ENCODE measurements at places on chromosomes 4 and X.

DNA sequence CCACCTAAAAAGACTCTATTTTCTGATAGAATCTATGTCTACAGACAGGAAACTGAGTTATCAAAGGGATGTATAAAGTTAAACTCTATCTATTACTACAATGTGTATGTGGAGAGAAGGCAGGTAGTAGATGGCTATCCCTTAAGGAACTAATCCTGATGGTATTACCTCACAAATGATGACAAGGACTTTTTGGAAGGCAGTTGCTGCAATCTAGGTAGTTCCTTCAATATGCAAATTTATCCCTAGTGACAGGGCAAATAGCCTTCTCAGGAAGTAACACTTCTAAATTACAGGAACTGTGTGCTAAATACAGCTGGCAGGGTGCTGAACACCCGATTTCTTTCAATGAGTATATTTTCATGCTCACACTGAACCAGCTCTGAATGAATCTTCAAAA, 177.4 kb downstream of the COL25A1 start:
- no peaks in the 10 kb centered on the region for H3K27me3 ChIP-seq
- H3K4me1 ChIP-seq = no peaks in the 10 kb centered on the region
- no peak overlapping the region for H3K4me3 ChIP-seq

GRCh38 chr4:85548116-85548515, 73.2 kb downstream of the ARHGAP24 start:
- H3K4me1 ChIP-seq = peaks cover 8% of the 10 kb centered on the region
- no peak overlapping the region for H3K27ac ChIP-seq
- no peak overlapping the region for H3K4me3 ChIP-seq

DNA sequence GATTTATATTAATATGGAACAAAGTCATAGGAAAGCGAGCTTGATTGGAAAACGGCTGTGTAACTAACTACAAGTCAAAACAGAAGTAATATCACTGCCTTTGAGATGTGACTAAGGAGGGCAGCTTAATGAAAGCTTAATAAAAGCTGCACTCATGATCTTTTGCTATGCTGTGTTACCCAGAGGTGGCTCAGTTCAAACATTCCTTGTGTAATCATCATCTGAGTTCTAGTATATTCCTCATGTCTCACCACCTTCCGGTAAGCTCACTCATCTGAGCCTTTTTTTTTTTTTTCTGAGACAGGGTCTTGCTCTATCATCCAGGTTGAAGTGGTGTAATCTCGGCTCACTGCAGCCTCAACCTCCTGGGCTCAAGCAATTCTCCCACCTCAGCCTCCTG, 5.0 kb downstream of the GRPEL1 start:
- H3K27me3 ChIP-seq = no peaks in the 10 kb centered on the region
- H3K36me3 ChIP-seq = peaks cover 44% of the 10 kb centered on the region

DNA sequence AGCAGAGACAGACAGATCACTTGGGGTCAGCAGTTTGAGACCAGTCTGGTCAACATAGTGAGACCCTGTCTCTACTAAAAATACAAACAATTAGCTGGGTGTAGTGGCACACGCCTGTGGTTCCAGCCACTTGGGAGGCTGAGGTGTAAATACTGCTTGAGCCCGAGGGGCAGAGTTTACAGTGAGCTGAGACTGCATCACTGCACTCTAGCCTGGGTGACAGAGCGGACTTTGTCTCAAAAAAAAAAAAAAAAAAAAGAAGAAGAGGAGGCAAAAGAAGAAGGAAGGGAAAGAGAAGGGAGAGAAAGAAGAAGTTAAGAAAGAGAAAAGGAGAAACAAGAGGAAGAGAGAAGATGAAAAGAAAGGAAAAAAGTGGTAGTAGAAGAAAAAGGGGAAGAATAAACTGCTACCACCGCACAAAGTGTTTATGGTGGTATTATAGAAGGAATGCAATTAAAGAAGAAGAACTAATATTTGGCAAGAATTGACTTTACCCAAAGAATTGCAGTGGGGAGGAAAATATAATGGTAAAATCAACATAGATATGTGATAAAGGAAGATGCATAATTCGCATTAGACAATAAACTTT, 19.6 kb upstream of the NSUN7 start:
- no peak overlapping the region for H3K27ac ChIP-seq
- H3K4me1 ChIP-seq = no peaks in the 10 kb centered on the region
- no peaks in the 10 kb centered on the region for H3K36me3 ChIP-seq
- H3K27me3 ChIP-seq = no peaks in the 10 kb centered on the region
- no peak overlapping the region for H3K4me3 ChIP-seq

DNA sequence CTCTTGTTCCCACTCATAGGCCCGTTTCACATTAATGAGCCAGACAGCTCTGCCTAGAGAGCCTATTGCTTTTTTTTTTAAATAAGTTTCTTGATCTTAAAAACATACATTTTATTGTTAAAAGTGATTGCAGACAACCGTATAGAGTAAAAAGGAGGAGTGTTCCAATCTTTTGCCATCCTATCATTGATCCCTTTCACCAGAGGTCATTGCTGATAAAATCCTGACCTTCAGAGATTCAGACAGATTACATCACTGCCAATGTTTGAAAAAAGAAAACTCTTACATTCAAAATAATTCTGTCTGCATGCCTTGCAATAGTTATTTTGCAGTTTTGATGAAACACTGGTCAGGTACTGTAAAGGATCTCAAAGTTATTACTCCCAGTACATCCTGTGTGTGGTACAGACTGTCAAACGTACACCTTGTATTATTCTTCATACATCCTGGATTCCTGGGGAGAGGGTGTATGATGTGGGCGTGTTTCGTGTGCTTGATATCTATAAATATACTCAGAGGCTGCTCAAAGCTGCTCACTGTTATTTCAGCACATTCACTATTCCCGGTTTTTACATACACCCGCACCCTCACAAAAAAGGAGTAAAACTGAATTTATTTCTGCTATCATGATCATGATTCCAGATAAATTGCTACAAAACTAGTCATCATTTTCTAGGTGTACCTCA, 15.4 kb upstream of the KLHL2 start:
- no peaks in the 10 kb centered on the region for H3K36me3 ChIP-seq
- no peaks in the 10 kb centered on the region for H3K27me3 ChIP-seq
- H3K27ac ChIP-seq = no peak overlapping the region
- no peaks in the 10 kb centered on the region for H3K4me1 ChIP-seq

DNA sequence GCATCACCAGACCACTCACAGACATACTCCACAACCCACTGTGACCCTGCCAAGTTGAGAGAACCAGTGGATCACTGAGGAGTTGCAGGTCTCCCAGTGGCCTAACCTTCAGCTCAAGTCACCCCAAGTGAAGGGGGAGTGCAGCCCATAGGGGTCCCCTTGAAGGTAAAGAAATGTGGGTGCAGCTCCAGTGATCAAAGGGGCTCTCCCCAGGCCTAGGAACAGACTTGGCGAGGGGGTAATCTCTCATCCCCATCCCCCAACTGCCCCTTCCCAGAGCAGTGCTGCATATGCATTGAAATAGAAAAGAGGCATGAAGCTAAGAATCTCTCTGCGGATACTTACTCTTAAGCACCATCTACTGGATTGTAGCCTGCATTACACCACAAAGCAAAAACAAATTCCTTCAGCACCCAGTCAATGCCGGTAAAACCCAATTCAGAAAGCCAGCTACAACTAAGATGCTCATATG, 27.0 kb downstream of the MAGEE1 start:
- H3K36me3 ChIP-seq = no peaks in the 10 kb centered on the region
- DNase-seq = peak; percentile 41
- no peaks in the 10 kb centered on the region for H3K27me3 ChIP-seq
- no peak overlapping the region for H3K27ac ChIP-seq
- H3K4me3 ChIP-seq = no peak overlapping the region
- no peaks in the 10 kb centered on the region for H3K4me1 ChIP-seq

- no peaks in the 10 kb centered on the region for H3K36me3 ChIP-seq
- H3K4me1 ChIP-seq = no peaks in the 10 kb centered on the region
- peak overlapping the region; percentile 78 for H3K27ac ChIP-seq
- peak overlapping the region; percentile 69 for H3K4me3 ChIP-seq
These were observed 68.3 kb upstream of the DDX3X start for GRCh38 chrX:41265615-41266014.

DNA sequence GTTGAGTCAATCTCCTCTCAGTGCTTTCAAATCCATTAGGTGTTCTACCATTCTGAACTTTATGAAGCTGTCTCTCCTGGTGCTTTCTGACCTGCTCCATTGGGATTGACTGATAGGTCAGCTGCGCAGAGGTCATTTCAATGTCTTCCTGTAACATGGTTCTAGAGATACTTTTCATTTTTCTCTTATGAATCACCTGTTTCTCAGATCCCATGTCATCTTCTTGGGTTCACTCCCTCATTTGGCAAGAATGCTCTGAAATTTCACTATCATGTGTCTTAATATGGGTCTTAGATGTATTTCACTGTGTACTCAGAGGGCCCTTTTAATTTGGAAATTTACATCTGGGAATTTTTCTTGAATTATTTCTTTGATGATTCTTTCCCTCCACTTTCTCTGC, 13.8 kb upstream of the PGM2 start:
- H3K27ac ChIP-seq = no peak overlapping the region
- no peak overlapping the region for H3K4me3 ChIP-seq
- peaks cover 8% of the 10 kb centered on the region for H3K4me1 ChIP-seq

Data from GM23248 (cell line).